ENCODE measurements at places on chromosomes 6 and 20. TPM values are rescaled to one million over a fixed set of nuclear protein-coding genes. Genes with fewer than 3 reads are reported as not detected.

NRSN1 gene
- total RNA-seq, result not detected

PSMB9 gene
- total RNA-seq, result 29.2 TPM

MAS1 gene
- total RNA-seq, result 0.09 TPM

ENPP5 gene
- 0.46 TPM for total RNA-seq

C20orf141 gene
- total RNA-seq, result 0.37 TPM

MRPS18B gene
- 36.4 TPM for total RNA-seq

LY6G5C gene
- total RNA-seq, result 0.43 TPM

TCF15 gene
- total RNA-seq, result 0.09 TPM

OGFRL1 gene
- total RNA-seq, result 18.9 TPM
